Activated CD4-positive, alpha-beta T cell treated with anti-CD3 and anti-CD28 coated beads for 4 hours (primary cell): ENCODE measurements at places on chromosomes 2 and 18.

GRCh38 chr2:136016836-136017235 is 31.4 kb upstream of the DARS1 start:
- no peak for DNase-seq

DNA sequence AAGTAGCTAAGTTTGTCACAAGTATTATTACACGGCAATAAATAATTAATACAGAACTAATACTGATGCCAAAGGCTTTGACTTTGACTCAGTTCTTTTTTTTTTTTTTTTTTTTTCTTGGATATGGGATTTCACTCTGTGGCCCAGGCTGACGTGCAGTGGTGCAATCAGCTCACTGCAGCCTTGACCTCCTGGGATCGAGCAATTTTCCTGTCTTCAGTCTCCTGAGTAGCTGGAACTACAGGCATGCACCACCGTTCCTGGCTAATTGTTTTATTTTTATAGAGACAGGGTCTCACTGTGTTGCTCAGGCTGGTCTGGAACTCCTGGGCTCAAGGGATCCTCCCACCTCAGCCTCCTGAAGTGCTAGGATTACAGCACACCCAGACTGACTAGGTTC is 284.5 kb downstream of the SS18 start:
- no peak for DNase-seq

DNA sequence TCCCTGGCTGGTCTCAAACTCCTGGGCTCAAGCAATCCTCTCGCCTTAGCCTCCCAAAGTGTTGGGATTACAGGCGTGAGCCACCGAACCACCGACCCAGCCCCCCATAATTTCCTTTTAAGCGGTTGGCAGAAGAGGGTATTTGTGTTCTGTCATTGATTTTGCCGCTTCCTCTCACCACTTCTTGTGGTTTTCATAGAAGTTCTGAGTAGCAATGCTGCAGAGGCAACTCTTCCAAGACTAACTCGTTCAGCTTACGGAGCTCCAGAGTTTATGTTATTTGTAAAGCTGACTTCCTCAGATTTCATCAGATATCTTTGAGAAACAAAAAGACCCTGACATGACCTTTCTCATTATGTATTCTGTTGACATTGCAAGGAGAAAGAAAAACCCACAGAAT is 261.4 kb upstream of the KCNJ3 start:
- no peak for DNase-seq

DNA sequence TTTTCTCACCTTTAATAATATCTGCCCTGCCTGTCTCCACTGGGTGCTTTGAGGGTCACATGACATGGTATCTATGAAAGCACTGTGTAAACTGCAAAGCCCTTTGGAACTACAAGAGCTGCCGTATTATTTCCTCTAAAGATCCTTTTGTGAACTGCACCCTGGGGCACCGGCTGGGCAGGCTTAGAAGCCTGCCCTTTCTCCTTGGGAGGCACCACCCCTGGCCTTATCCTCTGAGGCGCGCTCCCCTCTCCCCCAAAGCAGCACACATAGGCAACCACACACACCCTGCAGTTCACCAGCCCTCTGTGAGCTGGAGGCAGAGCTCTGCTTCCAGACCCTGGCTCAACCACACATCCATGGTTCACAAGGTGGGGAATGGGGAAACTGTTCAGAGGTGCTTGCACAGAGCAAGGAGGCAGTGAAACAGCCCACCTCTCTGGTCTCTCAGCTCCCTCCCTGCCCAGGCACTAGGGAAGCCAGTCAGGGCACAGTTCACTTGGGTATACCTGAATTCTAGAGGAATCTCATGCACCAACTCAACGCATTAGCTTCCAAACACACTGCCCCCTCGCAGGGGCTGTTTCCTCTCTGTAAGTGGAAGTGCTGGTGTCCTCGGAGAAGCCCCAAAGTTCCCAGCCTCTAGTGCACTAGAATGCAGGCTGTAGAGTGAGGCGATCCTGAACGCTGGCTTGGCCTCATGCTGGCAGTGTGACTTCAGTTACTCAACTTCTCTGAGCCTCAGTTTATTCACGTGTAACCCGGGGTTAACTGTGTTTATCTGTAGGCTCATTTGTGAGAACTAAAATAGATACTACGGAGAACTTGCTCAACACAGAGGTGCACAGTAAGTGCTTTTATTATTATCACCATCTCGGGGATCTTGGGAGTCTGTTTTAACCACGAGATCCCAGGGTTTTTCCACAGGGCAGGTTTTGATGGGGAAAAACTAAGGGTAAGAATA is 11.0 kb downstream of the SIGLEC15 start:
- no peak for DNase-seq

GRCh38 chr2:45929674-45930395 is 278.4 kb downstream of the PRKCE start:
- no peak for DNase-seq

DNA sequence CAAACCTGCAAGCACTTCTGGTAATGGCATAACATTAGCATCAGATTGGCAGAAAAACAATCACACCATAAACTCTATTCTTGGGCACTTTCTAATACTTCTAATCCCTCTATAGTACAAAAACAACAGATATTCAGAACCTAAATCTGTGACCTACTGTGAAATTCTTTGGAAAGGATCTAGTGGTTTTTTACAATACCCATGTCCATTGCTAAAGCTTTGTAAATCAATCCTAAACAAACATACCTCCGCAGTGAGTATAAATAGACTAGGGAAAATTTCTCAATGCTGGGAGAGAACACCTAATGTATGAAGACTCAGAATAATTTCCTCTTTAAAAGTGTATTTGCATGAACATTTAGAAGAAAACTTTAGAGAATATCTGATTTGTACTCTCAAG is 1098.5 kb upstream of the DDX18 start:
- no peak for DNase-seq

GRCh38 chr18:21841570-21841969 is 101.0 kb downstream of the MIB1 start:
- DNase-seq, result no peak

- DNase-seq, result no peak
Observed at GRCh38 chr2:99910902-99911301, 231.5 kb downstream of the AFF3 start.

DNA sequence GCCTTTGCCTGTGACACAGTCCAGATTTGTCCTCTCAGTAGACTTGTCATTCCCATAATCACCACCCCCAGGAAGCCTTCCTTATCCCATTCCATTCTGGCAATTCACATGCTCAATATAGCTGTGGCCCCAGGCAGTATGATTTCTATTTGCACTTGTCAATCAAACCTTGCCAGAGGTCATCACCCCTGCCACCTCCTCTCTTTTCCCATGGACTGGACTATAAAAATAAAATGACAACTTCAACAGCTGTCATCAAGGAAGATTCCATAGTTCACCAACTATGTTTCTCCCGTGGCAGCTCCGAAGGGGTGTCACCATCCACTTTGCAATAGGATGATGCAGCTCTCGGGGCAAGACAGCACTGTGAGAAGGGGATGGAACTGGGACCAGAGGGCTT is 255.7 kb downstream of the CELF4 start:
- DNase-seq, result no peak
